ENCODE measurements at places on chromosomes 11 and 22.

GRCh38 chr22:40348025-40348658 lies 1.8 kb downstream of the ADSL start:
- DNase-seq = peak; percentile 67

DNA sequence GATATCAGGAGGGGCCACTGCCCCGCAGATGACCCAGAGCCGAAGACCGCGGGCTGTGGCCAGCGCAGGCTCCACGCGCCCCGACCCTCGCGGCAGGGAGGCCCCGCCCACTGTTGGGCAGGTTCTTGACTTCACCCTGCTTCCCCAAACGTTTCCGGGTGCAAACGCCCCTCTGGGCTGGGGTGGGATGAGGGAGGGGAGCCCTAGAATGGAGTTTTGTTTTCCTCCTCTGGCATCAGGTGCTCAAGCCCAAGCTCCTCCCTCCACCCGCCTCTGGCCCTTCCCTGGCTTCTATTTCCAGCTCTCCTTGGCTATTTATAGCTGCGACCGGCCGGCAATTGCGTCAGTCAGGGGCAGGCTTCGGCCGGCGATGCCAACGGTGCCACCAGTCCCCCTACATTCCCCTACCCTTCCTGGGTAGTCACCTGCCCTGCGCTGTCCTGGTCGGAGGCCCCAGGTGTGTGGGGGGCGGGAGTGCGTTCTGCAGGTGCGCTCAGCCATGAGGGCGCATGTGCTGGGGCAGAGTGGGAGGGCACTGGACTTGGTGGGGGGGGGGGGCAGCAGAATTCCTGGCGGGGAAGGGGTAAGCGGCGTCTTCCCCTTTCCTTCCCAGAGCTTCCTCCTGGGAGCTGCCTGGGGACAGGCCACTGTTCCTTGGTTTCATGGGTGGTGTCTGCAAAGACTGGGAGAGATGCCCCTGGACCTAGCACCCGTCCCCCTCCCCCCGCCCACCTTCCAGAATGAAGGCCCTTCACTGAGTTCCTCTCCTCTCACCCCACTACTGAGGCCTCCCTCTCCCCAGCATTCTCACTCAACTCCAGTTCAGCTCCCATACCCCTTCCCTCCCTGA lies 23.6 kb downstream of the DUSP8 start:
- DNase-seq = peak; percentile 78

DNA sequence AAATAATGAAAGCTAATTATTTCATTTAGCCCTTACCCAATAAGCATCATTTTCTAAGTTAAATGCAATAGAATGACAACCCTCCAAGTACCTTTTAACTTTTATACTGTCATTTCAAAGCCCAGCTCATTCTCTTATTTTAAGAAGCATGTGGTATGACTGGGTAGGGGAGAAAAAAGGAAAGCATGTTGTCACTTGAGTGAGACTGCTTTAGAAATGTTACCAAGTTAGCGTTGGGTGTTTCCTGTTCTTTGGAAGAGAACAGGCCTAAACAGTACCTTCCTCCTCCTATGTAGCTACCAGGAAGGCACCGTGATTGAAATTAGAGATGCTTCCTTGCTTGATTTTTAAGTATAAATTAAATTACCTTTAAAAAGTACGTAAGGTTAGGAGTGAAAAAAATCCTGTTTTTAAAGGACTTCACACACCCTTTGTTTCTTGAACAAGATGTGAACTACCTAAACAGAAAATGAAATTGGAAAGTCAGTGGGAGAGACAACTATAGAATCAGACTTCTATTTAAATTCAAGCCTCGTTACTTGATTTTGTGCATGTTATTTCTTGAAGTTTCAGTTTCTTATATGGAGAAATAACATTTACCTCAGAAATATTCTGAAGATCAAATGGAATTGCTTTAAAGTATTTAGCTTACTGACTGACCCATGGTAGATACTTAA lies 741 bp upstream of the CNTF start:
- no peak for DNase-seq

DNA sequence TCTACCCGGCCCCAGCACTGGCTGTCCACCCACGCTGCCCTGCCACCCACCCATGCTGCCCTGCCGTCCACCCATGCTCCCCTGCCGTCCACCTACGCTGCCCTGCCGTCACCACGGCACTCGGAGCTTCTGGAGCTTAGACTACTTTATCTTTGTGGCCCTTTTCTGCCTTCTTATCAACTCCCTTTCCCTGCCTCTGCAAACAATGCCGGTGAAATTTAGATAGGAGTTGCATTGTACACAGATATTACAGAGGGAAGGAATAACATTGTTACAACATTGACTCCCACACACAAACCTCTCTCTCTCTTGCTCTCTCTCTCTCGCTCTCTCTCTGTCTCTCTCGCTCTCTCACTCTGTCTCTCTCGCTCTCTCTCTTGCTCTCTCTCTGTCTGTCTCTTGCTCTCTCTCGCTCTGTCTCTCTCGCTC lies 33.7 kb upstream of the BRSK2 start:
- DNase-seq = no peak

DNA sequence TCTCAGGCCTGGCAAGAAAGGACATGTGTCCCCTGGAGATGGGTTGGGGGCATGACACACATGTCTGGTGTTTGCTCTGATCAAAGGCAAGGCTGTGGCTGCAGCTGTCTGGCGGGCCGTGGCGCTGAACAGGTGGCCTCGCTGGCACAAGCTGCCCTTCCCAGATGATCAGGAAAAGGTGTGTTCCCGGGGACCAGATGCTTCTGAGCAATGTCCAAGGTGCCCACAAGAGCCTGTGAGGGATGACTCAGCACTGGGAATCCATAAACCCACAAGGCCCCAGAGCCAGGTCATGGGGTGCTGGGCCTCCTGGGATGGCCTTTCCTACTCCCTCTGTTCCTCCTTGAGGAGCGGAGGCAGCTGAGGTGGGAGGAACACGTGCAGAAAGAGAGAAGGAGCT lies 9.7 kb upstream of the LRP5 start:
- DNase-seq = peak; percentile 50

DNA sequence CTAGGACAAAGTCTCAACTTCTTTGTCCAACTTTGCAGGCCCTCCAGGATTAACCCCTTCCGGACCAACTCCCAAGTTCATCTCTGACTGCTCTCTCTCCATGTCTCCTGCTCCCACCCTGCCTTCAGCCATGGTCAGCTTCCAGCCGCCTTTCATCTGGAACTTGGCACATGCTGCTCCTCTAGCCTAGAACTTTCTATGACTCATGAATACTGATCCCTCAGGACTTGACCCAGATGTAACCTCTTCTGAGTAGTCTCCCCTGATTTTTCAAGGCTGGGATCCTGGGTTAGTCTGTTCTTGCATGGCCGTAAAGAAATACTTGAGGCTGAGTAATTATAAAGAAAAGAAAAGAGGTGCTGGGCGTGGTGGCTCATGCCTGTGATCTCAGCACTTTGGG lies 5.2 kb upstream of the SLC15A3 start:
- peak; percentile 55 for DNase-seq

DNA sequence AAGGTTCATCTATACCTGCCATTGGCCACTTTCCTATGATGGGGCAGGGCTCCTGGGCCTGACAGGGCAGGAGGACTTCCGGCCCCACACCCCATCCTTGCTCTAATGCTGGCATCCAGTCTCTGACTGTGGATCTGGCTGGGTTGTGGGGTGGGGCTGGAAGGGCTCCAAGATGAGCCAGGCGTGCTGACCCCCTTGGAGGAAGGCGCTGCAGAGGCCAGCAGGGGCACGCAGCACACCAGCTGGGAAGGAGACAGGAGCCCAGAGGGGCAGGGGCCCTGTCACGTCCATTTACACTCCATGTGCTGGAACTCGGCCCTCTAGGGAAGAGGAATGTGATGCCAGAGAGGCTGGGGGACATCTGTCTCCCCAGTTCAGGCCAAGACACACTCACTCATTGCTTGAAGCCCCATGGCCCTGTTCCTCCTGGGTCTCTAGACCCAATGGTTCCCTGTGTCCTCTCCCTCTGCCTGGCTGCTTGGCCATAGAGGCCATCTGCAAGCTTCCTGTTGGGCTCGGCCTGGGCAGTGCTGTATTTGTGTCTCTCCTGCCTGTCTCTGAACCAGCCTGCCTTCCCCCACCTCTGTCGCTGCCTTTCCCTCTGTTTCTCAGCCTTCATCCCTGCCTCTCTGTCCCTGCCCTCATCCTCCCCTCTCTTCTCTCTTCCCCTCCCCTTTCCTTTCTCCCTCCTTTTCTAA lies 67.5 kb upstream of the NECTIN1 start:
- DNase-seq = no peak

DNA sequence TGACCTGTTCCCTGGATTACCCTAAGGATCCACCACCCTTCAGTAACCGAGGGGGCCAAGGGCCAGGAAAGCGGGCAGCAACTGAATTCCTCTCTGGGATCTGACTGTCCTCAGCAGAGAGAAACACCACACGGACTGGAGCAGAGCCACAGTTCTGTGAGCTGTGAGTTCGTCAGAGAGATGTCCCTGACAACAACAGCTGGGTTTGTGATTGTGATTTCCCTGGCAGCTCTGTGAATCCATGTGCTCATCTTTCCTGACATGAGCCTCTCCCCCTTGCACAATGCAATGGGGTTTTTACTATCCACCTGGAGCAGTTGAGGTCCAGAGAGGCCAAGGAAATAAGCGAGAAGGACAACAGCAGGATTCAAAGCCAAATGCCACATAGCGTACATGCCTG lies 69.4 kb upstream of the AMPD3 start:
- no peak for DNase-seq

GRCh38 chr22:41324821-41325528 lies 23.6 kb downstream of the ZC3H7B start:
- DNase-seq = no peak

DNA sequence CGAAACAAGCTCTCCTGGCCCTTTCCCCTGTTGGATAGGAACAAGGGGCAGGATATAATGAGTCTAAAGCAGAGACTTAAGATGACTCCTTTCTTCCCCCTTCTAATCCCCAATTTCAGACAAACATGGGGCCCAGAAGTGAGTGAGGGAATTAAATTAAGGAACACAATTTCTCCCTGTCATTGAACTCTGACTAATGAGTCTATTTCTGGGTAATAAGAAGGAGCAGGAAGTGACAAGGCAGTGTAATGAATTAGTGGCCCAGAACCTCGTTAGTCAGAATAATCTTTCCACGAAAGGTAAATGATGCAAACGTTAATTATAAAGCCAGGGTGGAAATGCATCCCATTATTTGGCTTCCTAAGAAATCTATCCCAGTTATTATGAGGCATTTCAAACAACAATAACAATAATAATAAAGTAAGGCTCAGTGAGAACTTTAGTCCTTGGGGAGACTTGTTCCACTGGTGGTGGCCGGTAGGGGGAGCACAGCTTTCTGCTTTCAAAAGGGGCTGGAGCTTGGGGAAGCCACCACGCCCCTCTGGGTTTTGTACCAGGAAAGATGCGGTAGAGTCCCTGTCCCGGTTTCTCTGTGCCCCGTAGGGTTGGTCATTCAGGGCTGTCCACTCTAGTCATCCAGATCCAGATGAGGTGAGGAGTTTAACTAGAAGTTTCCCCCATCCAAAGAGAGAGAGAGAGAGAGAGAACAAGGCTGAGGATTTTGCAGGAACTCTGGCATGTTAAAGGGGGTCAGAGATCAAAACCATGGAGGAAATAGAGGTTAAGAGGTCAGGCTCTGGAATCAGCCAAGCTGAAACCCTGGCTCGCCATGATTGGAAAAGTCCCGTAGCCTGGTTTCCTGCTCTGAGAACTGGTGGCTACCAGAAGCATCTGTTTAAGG lies 298.3 kb downstream of the NTM start:
- DNase-seq = peak; percentile 59

DNA sequence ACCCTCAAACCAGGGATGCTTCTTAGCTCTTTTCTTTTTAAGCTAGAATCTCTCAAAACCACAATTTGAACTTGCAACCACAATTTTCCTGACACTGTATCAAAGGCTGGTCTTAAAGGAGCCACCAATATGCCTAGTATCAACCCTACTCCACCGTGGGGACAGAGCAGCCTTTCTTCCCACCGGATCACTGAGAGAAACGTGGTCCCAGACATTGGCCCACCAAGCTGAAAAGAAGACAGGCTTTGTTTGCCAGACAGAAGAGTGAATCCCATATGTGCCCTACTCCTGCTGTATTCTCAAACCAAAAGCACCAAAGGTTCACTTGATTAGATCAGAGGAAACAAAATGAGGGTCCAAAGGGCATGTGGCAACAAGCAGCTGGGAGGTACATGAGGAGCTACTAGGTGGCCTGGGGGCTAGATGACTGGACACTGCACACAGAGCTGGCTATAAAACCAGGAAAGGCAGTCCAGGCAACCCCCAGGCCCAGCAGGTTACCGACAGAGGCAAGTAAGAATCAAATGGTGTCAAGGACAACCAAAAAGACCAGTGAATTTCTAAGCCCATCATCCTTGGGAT lies 3.6 kb upstream of the VWCE start:
- DNase-seq = peak; percentile 16

DNA sequence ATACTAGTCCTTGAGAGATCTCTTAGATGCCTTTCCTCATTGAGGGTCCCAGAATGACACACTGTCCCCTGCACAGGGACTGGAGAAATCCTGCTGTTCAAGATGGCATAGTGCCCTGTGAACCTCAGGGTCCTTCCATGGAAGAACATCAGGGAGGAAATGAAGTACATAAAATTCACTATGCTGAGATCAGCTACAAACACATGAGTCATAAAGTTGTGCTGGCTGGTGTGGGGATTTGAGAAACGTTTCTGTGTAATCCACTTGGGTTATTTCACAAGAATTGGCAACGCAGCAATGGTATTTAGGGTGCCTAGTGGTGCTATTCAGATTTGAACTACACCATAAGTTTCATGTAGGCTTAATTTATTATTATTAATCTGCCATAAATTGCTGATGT lies 174.4 kb downstream of the MAML2 start:
- peak; percentile 92 for DNase-seq

DNA sequence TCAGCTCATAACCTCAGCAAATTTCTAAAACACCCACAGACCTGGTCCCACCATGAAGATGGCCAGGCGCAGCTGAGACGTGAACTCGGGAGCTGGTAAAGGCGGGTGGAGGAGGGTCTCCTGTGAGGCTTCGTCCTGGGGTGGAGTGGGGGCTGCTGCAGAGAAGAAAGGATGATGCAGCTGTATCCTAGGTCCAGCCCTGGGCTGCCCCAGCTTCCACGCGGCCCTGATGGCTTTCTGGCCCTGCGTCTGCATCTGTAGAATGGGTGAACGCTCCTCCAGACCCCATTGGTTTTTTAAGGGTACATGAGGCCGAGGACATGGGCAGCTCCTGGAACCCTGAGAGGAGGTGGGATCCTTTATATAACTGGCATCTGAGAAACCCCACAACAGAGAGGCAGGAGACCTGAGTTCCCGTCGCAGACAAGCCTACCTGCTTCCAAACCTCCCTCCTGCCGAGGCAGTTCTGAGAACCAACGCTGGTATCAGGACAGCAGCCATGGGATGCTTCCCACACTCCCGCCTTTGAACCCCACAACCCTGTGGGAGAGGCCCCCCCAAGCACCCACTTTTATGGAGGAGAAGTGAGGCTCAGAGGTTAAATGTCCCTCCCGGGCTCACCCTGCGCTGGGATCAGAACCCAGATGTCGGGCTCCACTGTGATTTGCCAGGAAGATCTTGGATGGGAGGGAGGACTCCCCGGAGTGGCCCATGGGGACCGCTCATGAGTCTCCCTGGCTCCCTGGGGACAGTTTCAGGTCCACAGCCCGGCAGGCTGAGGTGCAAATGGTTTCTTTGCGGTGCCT lies 55.2 kb upstream of the FGF3 start:
- no peak for DNase-seq

GRCh38 chr11:63711838-63712237 lies 30.5 kb downstream of the RTN3 start:
- no peak for DNase-seq

Data from EH (cell line).